ENCODE measurements at places on chromosomes 5 and 9.

DNA sequence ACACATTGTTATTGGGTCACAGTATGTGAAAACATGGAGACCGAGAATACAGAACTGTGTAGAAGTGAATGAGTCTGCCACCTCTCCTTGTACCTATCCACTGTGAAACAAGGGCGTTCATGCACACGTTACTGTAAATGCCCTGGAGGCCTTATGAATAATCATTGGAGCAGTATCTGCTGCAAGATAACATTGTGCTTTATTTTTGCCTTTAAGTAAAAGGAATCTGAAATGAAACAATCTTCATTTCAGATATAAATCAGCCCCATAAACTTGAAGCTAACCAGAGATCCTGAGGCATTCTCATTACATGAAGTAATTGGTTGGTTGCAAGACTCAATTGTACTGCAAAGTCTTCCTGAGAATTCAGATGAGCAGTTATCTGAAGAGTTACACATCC lies 419.6 kb downstream of the KDM4C start:
- DNase-seq: no peak

DNA sequence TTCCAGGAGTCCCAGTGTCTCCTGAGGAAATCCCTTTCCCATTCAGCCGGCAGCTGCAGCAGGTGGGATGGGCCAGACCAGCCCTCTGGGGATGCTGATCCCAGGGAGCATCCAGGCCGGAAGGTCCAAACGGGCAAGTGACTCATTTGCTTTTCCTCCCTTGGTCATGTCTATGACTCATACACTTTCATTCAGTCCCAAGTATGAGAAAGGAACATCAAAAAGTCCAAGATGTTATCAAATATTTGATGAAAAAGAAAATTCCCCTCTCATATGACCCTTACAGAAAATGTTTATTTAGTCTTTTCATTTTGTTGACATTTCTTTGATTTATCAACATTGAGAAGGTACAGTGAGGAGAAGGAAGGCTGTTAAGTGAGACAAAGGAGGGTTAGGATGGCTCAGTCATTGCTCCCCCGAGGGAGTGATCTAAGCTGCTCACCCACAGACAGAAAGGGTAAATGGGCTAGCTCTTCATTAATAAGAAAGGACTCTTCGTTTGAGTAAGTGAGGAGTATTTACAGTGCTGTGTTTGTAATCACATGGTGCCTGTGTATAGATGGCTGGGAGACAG lies 117.6 kb upstream of the ANKRD55 start:
- DNase-seq: no peak

GRCh38 chr5:108271127-108271526 lies 110.8 kb downstream of the FBXL17 start:
- DNase-seq: no peak

GRCh38 chr9:14031060-14031414 lies 282.9 kb downstream of the NFIB start:
- DNase-seq: no peak

- no peak for DNase-seq
Measured at GRCh38 chr9:136576269-136576626, 30.4 kb upstream of the NOTCH1 start.

GRCh38 chr5:5270958-5271785 lies 131.0 kb downstream of the ADAMTS16 start:
- DNase-seq: no peak

DNA sequence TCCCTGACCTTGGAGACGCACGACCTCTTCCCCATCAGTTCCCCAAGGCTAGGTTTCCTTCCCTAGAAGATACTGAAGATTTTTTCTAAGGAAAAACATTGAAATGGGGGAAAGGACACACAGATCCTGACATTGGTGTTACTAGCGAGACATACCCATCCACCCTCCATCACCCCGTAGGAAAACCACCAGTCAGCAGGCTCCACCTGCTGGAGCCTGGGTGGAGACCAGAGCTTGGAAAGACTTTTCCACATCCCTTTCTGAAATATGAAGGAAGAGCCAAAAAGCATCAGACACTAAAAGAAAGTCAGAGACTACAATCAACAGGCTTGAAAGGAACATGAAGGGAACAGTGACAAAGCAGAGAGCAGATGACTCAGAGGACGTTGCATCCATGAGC lies 638.0 kb downstream of the IRX1 start:
- DNase-seq: no peak

DNA sequence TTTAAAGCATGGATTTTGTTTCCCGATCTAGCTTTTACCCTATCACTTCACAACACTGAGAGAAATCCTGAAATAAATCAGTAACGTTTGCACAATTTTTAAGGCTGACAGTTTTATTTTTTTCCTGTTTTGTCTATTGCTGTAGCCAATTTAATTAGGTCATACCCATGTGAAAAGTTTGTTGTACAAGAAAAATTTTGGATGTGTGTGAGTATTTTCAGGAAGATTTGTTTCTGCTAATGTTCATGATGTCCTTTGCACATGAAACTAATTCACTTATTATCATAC lies 237.8 kb downstream of the ARRDC3 start:
- no peak for DNase-seq

- DNase-seq: no peak
Measured at GRCh38 chr9:18990494-18990893, 42.5 kb downstream of the SAXO1 start.

Measured in stimulated activated CD8-positive, alpha-beta memory T cell treated with anti-CD3 and anti-CD28 coated beads, Interleukin-7, amount 100 ng/mL, for 1 hour (primary cell).